Small intestine (tissue), 16 donors: ENCODE measurements at places on chromosomes 11 and 22.

DNA sequence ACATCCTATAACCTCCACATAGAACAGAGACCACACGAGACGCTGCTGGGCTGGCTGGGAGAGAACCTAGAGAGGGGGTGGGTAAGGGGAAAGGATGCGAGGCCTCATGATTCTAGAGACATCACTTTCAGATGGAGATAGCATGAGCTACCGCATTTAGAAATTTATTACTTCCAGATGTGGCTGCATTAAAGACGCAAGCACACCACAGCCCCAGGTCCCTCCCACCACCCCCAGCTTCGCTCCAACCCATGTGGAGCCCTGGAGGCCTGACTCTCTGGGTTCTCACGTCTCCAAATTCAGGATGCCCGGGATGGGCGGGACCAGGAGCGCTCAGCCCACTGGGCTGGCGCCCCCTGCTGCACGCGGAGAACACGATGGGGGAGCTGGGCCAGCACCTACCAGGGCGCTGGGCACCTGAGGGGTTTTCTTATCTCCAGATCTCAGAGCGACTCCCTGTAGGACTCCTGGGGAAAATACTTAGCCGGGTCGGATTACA, 13.6 kb downstream of the MRPL21 start:
- DNase-seq: peak; percentile 39

- DNase-seq: no peak
These were observed 42.3 kb upstream of the RBX1 start for GRCh38 chr22:40908895-40909294.

- DNase-seq: no peak
These were observed 13.1 kb downstream of the TAF1D start for GRCh38 chr11:93727985-93728791.

DNA sequence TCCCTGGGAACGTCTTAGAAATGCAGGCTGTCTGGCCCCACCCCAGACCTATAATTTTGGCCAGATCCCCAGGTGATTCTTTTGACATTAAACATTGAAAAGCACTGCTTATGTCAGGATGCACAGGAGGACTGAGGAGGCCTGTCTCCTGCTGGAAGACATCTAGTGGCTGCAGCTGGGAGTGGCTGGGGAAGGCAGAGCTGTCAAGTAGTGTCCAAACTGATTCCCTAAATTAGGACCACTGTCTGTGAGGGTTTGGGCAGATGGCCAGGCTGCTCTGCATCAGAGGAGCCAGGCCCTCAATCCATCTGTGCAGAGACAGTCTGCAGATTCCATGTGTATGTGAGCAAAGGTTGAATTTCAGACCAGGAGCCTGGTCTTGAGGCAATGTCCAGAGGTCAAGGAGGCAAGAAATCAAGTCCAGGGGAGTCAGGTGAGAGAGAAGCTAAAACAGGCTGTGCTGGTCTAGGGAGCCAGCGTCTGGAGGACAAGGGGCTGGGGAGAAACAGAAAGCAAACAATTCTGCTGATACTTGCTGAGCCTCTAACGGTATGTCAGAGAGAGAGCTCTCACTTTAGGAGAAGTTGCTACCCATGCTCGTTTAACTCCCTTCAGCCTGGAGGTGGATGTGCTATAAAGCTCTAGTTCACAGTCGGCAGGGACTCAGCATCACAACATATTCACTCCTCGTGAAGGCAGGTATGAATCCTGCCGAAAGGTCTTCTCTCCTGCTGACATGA, 15.3 kb upstream of the SYTL2 start:
- DNase-seq: peak; percentile 70

DNA sequence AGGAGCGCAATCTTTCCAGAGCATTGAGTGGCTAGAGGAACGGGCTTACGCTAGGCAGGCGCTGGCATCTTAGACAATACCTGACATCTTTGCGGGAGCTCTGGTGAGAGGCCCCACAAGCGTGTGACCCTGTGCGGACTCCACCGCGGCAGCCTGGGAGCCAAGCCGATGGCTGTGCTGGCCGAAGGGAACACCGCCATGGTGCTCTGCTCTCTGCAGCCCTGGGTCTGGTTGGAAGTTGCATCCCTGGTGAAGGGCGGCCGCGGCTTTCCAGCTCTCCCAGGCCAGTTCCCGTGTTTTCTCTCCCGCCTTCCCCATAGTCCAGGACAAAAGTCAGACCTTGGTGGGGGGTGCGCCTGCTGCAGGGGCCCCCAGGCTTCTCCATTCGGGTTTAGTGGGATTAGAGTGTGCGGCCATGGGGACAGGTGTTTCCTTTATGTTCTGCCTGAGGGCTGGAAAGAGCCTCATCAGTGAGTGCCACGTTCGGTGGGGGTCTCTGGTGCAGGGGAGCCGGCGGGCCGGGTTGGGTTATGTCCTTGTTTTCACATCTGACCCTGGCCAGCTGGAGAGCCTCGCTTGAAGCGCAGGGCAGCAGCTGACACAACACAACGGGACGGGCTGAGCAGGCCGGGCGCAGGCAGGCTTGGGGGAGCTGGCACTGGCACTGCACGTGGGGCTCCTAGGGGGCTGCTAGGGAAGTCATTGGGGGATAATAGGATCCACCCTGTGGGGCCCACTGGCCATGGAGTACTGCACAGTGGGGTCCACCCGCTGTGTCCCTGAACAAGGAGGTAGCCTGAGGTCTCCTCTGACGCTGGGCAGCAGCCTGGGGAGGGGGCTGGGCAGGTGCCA, 94.8 kb downstream of the KCNQ1 start:
- no peak for DNase-seq

DNA sequence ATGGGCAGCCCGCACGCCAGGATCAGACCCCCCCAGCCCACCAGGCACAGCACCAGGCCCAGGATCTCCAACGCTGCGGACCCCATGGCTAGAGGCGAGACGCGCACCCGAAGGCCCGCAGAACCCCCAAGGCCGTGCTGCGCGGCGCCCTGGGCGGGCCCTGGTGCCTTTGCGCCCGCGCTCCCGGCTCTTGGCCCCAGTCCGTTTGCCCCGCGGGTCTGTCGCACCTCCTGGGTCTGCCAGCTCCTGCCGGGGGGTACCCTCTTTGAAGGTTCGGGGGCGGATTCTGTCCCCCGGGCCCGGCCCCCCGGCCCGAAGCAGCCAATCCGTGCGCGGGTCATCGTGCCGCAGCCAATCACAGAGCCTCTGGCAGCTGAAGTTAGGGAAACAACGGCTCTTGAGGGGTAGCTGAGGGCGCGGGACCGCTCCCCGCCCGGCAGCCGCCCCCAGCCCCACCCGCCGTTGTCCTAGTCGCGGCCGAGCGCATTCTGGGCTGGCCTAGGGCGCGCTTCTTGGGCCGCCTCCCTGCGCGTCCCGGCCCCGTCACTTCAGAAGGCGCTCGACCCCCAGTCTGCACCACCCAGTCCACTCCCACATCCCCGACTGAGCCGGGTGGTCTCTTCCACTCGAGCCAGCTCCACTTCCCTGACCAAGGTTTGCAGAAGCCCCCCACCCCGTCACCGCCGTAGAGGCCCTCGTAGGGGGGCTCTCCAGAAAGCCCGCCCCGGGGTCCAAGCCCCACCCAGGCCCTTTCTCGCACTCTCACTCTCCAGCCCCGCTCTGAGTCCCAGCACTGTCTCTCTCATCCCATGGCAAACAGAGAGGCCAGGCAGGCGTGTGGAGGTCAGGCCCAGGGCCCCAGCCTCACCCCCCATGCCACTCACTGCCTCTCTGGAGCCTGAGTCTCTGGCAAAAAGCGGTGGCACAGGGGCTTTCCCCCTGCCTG, at the start of gene CLDN5:
CLDN5 (minus strand) TSS at position 241 of the 946 bp plus-strand sequence; CDS start at position 86, 155 bp downstream.
- peak; percentile 33 for DNase-seq

DNA sequence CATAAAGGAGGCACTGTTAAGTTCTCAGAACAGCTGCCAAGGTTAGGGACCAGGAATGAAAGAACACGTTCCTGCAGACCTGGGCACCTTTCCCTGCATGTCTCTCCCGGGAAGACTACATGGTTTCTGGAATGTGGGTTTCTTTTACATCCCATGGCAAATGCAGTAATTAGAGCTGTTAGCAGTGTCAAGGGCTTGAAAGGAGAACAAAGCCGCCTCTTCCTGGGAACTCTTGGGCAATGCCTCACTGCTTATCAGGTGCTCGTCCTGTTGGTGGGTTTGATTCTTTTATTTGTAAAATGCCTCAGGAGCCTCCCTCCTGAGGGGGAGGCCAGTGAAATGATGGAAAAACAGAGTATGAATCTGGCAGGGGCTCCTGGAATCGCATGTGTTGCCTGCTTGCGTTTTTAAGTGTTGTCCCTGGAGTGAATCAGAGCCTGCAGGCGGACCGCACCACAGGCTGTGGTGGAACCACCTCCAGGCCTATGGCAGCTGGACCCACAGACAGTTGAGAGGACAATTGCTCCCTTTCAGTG, 723 bp upstream of the C22orf31 start:
- DNase-seq: no peak

DNA sequence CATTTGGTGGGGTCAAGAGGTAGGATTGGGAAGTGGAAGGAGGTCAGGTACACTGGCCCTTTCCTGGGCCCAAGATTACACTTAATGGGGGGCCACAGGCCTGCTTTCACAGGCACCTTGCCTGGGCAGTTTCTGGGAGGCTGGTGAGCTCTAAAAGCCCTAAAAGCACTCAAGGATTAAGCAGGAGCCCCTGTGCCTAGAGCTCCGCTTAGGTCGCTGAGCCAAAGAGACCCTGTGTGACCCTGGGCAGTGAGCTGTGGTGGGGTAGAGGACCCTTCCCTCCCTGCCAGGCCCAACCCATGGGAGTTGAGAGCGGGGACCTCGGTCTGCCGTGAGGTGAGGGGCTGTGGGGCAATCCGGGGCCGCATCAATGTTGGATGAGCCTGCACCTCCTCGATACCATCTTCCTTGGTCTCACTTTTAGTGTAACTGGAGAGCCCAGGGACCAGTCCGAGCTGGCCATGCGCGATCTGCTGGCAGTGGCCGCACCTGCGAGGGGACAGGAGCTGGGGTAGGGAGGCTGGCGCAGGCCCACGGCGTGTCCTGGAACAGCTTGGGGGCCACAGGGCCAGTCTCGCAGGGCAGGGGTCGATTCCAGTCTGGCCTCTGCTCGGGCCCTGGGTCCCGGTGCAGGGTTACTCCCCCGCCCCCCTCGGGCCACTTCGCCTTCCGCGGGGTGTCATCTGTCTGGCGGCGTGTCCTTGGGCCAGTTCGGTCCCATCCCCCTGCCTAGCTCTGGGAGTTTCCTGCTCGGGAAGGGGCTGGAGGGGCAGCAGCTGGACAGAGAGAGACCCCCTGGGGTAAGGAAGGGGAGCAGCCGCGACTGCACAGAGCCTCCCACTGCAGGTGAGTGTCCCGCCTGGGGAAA, 44.3 kb downstream of the EIF3F start:
- no peak for DNase-seq

- DNase-seq: no peak
These were observed 290.7 kb upstream of the MPPED2 start for GRCh38 chr11:30876663-30877396.

- DNase-seq: peak; percentile 85
These were observed at the start of gene OSBPL5 for GRCh38 chr11:3165152-3165705. TSS of gene OSBPL5 (minus strand) at chr11:3165310. CDS start at chr11:3129148, 36,162 bp downstream.

DNA sequence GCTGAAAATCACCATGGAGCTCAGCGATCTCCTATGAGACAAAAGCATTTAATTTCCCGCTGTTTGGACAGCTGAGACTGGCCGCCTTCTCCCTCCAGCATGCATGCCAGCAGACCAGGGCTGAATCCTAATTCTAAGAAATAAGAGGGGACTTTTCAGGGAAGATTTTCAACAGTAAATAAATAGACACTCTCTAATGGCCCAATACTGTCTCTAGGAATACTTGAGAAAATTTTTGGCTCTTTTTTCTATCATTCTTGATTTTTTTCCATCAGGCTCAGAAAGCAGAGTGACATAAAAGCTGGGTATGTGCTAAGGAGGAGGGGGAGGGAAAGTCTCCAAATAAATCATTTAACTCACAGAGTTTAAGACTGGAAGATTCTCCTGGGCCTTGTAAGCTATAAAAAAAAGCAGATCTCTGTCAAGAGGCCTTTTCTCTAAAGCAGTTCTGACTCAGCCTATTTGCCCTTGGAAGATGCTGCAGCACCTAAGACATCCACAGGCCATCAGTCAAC, 17.6 kb upstream of the SPON1 start:
- no peak for DNase-seq

DNA sequence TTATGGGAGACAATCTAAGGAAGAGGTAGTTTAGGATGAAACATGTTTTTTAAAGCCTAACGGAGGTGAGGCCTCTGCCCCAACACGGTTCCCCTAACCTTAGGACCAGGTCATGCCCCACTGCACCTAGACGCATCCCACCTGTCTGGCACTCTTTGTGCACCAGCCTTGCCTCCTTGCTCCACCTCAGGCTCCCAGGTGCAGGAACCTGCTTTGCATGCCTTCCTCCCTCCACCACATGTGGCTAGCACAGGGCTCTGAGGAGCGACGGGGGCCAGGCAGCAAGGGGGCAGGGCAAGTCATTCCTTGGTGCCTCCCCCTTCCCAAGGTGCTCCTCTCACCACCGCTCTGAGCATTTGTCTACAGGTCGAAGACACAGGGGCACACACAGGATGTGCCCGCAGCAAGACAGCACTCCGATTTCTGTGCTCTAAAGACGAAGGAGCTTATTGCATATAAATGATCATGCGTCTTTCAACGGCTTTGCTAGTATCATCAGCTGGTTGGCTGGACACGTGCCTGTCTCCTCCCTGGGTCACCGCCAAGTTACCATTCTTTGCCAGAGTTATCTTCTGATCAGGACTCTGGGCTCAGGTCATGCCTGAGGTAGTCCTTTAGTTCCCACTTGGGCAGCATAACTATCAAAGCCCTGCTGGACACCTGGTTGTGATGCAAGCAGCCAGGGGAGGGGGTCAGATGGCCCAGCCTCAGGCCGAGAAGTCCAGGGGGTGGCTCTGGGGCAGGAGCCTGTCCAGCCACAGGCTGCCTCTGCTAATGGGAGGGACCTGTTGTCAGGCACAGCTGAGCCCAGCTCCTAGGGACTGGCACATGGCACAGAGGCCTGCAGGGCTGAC, 172.0 kb upstream of the NTM start:
- DNase-seq: no peak

GRCh38 chr11:124807660-124808270, 7.6 kb upstream of the MSANTD2 start:
- no peak for DNase-seq
